GM12891 (cell line): ENCODE measurements at places on chromosomes 13 and 19.

DNA sequence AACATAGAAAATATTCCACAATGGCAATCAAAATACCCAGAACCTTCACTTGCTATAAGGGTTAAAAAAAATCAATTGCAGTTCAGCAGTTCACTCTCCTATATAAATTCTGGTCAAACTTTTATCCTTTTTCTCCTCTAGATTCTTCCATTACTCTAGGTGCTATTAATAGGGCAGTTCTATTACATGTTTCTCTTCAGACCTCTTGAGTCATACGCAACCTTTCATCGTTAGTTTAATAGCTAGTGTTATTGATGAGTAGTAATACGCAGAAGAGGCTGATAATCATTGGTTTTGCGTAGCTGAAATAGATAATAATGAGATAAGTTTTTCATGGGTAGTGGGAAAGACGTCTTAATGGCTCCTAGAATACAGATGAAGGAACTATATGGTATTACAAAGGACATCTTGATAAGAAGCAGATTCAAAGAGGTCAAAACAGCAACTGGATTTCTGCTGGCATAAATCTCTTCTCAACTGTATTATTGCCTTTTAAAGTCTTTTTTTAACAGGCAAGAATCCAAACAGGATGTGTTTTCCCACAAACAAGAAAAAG lies 118.3 kb upstream of the STARD13 start:
- no peak for DNase-seq

DNA sequence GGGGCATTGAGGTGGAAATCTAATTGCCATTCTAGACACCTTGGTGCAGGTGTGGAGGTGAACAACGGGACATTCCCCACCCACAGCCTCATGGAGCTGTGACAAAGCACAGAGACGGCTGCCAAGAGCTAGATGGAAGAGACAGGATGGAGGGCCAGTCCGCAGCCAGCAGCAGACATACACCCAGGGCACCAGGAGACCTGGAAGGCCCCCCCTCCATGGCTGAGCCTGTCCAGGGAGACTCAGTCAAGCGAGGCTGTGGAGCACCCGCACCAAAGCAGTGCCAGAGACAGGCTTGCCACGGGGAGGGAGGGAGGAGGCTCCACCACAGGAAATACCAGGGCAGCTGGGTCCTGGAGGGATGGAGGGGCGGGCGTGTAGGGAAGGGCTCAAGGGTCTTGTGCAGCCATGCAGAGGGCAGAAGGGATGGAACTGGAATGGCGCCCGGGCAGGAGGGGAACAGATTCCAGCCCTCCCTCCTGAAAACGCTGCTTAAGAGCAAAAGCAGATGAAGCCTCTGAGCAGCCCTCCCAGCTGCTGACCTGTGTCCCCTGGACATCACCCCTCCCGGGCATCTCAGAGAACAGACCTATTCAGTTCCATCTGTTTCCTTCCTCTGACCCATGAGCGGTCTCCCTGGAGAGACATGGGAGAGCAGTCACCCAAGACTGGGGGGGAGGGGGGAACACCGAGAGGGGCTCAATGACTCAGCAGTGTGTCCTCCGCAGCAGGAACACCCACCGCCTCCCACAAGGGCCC lies 14.4 kb downstream of the EPS15L1 start:
- no peak for DNase-seq

DNA sequence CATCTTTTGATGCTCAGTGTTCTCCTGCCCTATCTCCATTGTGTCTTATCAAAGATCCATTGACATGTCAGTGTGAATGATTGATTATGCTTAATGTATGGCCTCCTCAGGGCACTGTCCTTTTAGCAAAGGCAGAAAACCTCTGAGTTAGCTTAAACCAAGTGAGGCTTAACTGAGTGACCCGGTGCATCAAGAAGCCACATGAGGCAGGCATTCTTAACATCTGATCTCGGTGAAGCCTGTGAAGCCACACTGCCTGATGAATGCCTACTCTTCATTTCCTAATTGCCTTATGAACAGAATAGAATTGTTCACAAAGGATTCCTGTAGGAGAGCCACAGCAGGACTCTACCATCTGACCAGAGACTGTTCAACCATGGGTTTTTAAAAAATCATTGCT lies 168.1 kb upstream of the SOX21 start:
- no peak for DNase-seq

- no peak for DNase-seq
Observed at GRCh38 chr19:50047671-50048070, 21.9 kb downstream of the ZNF473 start.

- peak; percentile 69 for DNase-seq
Observed at GRCh38 chr19:703651-704446, 4.9 kb upstream of the PALM start.

GRCh38 chr19:23925285-23925684 lies 10.6 kb downstream of the ZNF726 start:
- DNase-seq = no peak

- no peak for DNase-seq
Observed at GRCh38 chr13:94272038-94272437, 207.4 kb downstream of the DCT start.
